ENCODE measurements at places on chromosomes 7 and 10.

- DNase-seq = no peak
Measured at GRCh38 chr10:91126471-91126870, 94.0 kb upstream of the PCGF5 start.

- no peak for DNase-seq
Measured at GRCh38 chr7:148581624-148582023, 8.9 kb upstream of the C7orf33 start.

GRCh38 chr10:45249978-45250693, 65.3 kb downstream of the OR13A1 start:
- DNase-seq = no peak

GRCh38 chr10:29874606-29875269, 184.6 kb downstream of the JCAD start:
- no peak for DNase-seq
